ENCODE measurements at places on chromosomes 2 and 18.
A peak's percentile ranks its signal among the peaks of the same experiment; 100 is the strongest.

GRCh38 chr18:36446059-36446458 is 148.5 kb downstream of the FHOD3 start:
- no peak for DNase-seq

DNA sequence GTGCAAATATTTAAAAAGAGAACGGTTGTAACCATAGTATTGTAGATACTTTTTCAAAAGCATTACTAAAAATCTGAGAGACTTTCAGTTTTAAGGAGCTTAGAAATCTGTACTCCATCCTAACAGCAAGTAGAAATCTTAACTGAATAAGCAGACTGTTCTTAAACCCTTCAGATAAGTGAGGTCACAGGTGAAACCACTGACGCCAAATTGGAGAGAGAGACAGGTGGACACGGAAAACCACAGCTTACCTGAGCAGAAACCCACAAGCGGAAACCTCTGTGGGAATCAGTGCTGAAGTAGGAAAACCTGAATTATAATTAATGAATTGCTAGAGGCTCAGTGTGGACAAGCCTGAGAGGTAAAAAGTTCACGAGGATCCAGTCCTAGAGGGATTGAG is 959.4 kb upstream of the CELF4 start:
- no peak for DNase-seq

GRCh38 chr2:177246000-177246399 is 18.5 kb downstream of the NFE2L2 start:
- no peak for DNase-seq

DNA sequence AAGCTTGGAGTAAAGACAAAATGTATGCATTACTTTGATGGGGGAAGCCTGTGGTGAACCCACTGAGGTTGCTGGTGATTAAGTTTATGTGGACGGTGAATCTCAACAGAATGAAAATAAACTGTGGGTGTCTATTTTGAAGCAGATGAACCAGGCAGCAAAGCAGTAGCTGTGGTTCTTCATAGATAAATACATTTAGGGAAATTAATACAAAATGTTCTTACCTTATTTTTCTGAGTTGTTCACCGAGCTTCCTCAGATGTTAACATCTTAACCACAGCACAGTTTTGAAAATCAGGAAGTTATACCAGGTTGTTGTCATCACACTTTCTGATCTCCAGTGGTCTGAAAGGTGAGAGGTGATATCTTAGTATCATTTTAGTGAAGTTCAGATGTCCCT is 53.9 kb downstream of the NCK2 start:
- DNase-seq: no peak

DNA sequence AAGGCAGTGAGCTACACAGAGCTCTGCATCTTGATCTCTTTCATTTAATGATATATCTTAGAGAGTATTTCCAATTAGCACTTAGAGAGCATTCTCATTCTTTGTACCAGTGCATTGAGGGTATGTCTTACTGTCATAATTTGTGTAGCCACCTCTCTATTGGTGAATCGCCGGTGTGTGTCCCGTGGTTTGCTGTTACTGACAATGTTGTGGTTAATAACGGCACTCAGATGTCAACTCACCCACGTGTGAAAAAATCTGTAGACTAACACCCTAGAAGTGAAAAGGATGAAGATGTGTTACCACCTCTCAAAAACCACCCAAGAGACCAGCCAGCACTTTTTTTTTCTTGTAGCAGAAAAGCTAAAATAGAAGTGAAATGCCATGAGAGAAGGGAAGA is 37.1 kb downstream of the TEX51 start:
- DNase-seq: no peak

DNA sequence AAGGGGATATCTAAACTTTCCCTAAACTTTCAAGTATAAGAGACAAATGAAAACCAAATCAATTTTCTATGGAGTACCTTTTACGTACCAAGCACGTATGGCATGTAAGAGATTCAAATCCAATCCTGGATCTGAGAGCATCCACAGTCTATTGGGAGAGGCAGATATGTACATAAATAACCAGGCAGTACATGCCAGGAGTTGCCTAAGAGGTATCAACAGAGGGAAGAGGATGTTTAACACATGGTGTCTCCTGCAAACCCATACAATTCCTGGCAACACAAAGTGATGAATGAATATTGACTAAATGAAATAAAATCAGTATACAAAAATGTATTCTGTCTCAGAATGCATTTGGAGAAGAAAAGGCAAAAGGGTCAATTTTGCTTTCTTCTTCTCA is 116.6 kb downstream of the PIGN start:
- peak; percentile 7 for DNase-seq

DNA sequence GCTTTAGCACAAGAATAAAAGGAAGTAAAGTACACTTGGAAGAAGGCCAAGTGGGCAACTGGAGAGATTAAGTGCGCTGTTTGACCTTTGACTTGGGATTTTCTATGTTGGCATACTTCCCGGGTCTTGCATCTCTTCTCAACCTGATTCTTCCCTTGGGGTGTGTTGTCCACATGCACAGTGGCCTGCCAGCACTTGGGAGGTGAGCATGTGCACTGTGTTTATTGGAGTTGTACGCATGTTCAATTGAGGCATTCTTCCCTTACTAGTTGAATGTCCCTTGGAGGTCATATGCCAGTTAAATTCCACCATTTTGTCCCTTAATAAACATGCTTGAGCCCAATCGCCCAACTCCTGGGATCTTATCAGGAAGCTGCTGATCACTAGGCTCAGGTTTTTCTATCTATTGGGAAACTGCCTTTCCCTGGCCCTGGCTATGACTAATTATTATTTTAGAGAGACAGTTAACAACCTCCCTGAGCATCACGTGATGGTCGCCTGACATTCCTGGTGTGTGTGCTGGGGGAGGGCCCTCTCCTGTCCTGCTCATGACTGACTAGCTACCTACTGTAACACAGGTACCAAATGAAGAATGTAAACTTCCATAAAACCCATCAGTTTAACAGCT is 62.5 kb upstream of the RAPGEF4 start:
- no peak for DNase-seq

DNA sequence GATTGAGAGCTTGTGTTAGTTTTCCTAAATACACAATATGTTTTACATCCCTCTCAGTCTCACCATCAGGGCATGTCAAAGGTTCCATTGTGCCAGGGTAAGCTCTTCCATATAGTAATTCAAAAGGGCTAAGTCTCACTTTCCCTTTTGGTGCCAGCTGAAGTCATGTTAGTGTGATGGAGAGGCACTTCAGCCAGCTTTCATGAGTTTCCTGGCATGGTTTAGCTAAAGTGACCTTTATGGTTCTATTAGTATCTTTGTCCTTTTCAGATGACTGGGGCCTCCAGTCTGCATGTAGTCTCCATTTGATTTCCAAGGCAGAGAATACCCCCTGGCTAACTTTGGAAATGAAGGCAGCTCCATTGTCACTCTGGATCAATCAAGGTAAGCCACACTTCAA is 27.2 kb downstream of the NAT8 start:
- no peak for DNase-seq

DNA sequence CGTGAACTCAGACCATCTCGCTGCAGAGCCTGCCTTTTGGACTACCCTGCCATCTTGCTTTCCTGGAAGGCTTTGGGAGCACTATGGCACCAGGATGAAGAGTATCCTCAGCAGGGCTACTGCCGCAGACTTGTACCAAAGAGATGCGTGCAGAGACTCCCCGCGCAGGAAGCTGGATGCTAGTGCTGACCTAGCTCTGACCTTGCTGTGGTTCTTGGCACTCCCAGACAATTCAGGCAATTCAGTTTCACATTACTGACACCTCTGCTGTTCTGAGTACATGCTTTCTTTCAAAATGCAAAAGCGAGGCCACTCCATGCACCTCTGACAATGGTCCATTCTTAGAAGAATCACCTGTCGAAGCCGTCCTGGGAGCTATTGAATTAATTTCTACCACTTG is 251.5 kb upstream of the MEX3C start:
- no peak for DNase-seq

DNA sequence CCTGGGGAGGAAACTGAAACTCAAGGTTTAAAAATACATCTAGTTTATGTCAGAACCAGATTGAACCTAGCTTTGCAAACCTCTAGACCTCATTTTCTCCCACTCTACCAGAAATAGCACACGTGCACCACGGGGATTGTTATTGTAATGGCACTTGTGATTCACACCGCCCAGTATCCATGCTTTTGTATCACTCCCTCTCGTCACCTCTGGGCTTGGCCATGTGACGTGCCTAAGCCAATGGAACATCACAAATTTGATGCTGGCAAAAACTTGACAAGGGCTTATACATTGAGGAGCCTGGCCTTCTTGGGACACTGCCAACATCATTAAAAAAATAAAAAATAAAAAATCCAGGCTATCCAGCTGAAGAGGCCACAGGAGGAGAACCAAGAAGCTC is 495.8 kb upstream of the POU3F3 start:
- DNase-seq: no peak

- no peak for DNase-seq
Observed at GRCh38 chr2:15607709-15608391, 16.2 kb downstream of the DDX1 start.

DNA sequence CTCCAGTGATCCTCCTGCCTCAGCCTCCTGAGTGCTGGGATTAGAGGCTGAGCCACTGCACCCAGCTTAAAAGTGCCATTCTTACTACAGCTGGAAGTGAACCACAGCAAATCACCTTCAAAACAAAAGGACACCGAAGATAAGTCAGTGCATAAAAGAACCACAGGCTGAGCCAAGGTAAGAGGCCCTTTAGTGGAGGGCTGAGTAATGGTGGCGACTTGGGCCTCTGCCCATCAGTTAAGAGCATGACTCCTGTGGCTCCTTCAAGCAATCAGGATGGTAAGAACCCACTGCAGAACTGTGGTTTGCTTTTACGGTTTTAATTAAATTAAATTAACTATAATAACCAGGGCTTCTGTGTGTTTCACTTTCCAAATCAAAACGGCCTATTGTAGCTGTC is 75.1 kb downstream of the CTAGE1 start:
- DNase-seq: no peak

GRCh38 chr18:12315490-12315889 is 7.4 kb downstream of the TUBB6 start:
- DNase-seq: no peak

- peak; percentile 45 for DNase-seq
Observed at GRCh38 chr2:173884025-173884802, 81.0 kb downstream of the SP3 start.

DNA sequence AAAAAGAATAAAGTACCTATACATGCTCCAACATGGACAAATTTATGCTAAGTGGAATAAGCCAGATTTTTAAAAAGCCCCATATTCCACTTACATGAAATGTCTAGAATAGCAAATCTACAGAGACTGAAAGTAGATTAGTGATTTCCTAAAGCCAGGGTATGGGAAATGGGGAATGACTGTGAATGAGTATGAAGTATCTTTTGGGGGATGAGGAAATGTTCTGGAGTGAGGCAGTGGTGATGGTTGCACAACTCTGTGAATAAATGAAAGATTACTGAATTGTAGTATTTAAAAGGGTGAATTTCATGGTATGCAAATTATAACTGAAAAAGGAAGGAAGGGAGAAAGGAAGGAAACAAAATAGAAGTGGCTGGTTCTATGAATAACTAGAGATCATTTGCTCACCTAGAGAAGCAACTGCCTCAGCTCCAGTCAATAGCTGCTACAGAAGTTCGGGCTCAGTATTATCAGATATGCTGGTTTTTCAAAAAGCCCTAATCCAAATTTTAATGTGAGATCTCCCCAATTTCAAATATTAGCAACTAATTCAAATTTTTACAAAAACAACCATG is 39.3 kb downstream of the MAP3K2 start:
- DNase-seq: no peak

DNA sequence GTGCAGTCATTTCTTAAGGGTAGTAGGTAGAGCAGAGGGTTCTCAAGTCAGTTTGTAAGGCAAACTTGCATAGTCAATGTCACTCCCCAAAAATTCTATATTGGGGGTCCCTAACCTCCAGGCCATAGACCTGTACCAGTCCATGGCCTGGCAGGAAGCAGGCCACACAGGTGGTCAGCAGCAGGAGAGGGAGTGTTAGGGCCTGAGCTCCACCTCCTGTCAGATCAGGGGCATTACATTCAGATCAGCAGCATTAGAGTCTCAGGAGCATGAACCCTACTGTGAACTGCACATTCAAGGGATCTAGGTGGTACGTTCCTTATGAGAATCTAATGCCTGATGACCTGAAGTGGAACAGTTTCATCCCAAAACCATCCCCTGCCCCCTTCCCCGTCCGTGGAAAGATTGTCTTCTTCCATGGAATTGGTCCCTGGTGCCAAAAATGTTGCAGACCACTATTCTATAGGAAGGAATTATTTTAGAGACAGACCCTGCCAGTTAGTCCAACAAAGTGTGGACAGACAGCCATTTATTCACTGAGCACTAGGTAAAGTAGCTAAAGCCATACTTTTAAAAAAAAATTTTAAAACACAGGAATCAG is 6.7 kb downstream of the COA5 start:
- peak; percentile 22 for DNase-seq

DNA sequence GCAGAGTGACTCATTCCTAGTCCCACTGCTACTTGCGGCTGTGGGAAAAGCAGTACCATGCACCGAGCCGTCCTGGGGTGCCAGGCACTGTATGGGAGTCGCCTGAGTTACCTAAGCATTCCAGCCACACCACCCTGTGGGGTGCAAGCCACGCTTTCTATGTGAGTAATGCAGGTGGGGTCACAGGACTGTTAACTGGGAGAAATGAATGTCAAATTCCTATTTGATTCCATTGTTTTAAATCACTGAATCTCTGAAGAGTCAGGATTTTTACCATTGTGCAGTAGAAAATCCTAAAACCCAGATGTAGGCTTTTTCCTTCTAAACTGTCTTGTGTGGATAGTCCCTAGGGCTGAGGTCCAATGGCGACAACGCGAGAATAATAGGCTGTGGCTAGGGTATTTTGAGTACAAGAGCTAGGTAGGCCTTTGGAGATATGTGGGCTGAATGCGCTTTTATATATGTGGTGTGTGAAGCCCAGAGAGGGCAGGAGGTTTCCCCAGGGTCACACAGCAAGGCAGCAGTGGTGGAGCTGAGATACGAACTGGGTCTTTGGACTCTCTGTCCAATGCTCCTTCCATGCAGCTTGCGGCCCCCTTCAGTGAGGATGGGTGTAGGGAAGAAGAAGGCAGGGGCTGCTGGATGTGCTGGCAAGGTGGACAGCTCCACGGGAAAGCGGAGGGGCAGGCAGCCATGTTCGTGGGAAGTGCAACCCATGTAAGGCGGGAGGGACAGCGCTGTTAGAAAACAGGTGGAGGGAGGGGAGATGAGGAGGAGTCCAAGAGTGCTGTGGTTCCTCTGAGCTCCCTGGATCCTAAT is 83.2 kb downstream of the DDX1 start:
- no peak for DNase-seq

DNA sequence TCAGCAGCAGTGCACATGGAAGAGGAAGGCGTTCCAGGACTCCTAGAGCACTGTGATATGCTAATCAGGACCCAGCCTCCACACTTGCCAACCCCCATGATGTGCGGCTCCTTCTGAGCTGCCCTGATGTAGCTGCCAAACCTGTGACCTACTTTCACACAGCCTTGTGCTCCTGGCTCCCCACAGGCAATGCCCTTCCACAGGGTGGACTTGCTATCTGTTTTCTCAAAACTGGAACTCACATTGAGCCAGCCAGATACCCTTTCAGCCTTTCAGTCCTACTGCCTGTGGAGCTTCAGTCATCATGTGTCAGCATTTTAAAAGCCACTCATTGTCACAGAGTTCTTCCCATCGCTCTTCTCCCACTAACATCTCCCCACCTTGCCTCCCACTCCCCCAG is 181.6 kb downstream of the AFF3 start:
- DNase-seq: peak; percentile 32
